ENCODE measurements at places on chromosomes 6 and 20.
A peak's percentile ranks its signal among the peaks of the same experiment; 100 is the strongest.

GRCh38 chr20:14525426-14525825, 188.0 kb upstream of the FLRT3 start:
- no peak for DNase-seq

GRCh38 chr20:31494131-31494530, 19.0 kb downstream of the REM1 start:
- DNase-seq, result no peak

DNA sequence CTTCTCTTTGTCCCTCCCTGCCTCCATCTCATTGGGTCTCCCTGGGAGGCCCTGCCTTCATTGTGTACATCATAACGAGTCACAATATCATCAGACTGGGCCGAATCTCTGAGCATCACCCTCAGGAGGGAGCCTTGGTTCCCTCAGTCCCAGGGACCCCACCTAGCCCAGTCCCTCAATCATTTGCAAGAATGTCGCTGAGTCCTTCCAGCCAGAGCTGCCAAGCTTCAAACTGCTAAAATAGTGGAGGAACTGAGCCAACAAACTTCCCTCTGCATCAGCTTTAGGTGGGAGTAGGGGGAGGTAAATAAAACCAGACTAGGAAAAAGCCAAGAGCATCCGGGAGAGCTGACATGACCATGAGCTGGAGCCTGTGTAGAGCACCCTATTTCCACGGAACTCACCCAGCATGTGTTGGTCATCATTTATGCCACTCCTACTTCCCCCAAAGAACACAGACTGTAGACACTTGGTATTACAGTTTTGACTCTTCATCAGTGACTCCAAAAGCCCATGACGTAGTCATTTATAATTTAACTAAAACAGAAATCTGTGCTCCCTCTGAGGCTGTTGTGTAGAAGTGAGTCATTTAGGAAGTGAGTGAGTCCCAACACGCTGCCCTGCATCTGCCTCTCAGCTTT, 28.8 kb upstream of the IL17A start:
- no peak for DNase-seq

GRCh38 chr6:36615018-36615761, 21.0 kb downstream of the SRSF3 start:
- DNase-seq, result no peak

GRCh38 chr20:23129266-23129665, 43.1 kb upstream of the CD93 start:
- DNase-seq, result no peak

DNA sequence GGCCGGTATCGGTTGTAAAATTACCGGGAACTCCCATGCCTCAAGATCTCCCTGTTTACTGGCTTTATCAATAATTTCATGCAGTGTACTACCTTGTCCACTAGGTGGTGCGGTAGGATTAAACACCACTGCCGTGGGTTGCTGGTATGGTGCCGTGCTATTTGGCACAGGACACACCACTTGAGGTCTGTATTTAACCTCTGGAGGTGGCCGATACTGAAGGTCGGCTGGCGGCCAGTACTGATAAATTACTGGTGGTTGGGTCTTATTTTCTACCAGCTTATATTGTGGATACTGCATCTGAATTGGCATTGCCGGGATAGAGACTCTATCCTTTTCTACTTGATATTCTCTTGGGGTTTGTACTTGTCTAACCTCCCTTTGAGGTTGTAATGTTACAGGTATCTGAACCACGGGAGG, 14.3 kb upstream of the PTCRA start:
- peak; percentile 30 for DNase-seq

DNA sequence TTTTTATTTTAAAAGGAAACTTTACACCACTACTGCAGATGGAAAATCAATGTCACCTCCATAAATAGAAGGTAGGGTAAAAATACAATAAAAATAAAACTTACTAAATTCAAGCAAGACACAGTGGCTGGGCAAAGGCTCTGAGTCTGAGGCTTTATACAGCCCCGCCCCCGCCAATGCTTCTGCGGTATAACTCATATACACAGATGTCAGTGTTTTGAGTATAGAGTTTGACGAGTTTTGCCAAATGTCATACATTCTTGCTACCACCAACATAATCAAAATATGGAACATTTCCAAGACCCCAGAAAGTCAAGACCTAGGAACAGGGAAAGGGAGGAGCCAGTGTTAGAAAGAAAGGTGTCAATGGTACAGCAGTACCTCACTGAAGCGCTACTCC, 12.8 kb downstream of the NFATC2 start:
- DNase-seq, result no peak

GRCh38 chr6:138538390-138539031, 39.2 kb upstream of the NHSL1 start:
- DNase-seq, result no peak

DNA sequence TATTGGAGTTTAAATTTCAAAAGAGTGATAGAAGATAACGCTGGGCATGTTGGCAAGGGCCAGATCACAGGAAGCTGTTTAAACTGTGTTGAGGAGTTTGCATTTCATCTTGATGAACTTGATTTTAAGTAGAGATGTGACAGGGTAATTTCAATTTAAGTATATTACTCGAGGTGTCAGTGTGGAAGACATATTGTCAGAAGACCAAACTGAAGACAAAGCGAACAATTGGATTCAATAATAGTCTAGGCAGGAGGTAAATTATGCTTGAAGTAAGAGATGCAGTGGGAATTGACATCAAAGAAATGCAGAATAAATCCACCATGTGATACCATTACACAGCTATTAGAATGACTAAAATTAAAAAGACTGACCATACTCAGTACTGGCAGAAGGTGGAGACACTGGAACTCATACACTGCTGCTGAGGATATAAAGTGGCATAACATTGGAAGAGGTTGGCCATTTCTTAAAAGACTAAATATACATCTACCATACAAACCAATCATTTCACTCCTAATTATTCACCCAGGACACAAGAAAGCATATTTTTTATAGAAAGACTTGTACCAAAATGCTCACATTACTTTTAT, 240.8 kb downstream of the ARHGAP18 start:
- DNase-seq, result no peak

- no peak for DNase-seq
Measured at GRCh38 chr6:25350573-25350972, 71.4 kb downstream of the CARMIL1 start.

GRCh38 chr20:19947611-19948264, 69.4 kb upstream of the NAA20 start:
- no peak for DNase-seq

DNA sequence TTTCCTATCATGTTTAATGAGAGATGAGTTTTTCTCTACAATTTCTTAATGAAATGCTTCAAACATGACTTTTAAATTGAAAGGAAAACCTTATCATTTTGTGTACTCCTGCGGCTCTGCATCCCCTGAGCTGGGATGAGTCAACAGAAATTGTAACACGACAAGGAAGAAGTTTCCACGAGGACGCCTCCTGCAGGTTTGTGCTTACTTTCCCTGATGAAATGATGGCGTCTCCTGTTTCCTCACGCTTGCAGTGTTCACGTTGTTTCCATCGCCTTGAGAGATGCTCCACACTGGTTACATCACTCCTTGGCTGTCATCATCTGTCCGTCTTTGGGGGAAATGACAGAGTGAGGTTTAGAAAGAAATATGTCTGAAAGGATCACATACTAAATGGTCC, 233.7 kb upstream of the ZFP64 start:
- DNase-seq, result no peak

GRCh38 chr20:47028487-47028886, 133.8 kb downstream of the EYA2 start:
- DNase-seq, result no peak

- DNase-seq, result no peak
Measured at GRCh38 chr6:46199387-46199786, 28.6 kb upstream of the ENPP5 start.

DNA sequence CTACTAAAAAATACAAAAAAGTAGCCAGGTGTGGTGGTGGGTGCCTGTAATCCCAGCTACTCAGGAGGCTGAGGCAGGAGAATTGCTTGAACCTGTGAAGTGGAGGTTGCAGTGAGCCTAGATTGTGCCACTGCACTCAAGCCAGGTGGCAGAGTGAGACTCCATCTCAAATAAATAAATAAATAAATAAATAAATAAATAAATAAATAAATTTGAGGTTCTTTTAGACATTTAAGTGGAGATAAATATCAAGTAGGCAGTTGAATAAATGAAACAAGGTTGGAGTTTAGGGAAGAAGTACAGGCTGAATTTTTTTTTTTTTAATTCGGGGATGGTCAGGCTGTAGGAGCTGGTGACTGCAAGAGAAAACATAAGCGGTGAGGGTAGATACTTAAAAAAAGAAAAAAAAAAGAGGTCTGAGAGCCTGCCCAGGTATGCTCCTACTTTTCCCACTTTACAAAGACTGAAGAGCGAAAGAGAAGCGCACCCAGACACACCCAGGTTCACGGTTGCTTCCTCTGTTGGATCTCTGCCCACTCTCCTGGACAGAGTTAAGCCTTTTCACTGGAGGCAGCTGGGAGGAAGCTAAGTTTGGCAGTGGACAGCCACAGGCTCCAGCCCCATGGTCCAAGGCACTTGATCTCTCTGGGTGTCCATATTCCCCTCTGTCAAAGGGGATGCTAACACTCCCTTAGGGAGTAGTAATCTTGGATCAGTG, 100.9 kb upstream of the PRDM1 start:
- DNase-seq, result no peak

- no peak for DNase-seq
Measured at GRCh38 chr6:751765-752164, 58.8 kb upstream of the EXOC2 start.

DNA sequence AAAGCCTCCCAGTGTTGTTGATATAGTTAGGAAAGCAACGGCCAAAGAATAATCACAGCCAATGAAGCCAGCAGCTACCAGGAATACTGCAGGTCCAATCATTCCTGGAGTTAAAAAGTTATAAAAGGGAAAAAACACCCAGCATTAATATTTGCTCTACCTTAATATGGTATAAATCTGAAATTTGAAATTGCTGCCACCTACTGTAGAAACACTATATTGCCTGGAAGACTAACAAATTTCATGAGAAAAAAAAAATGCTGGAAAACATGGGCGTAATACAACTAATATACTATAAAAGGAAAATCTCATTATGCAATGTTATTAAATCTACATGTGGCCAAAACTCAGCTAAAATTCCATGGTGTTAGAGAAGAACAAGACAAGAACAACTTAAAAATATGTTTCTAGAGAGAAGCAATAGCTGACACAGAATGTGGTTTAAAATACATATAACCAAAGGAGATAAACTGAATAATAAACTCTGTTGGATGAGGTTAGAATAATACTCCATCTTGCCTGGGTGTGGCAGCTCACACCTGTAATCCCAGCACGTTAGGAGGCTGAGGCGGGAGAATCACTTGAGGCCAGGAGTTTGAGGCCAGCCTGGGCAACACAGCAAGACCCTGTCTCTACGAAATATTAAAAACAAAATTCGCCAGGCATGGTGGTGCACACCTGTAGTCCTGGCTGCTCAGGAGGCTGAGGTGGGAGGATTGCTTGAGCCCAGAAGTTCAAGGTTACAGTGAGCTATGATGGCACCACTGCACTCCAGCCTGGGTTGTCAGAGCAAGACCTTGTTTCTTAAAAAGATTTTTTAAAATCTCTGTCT, 43.1 kb downstream of the SLC17A5 start:
- no peak for DNase-seq

DNA sequence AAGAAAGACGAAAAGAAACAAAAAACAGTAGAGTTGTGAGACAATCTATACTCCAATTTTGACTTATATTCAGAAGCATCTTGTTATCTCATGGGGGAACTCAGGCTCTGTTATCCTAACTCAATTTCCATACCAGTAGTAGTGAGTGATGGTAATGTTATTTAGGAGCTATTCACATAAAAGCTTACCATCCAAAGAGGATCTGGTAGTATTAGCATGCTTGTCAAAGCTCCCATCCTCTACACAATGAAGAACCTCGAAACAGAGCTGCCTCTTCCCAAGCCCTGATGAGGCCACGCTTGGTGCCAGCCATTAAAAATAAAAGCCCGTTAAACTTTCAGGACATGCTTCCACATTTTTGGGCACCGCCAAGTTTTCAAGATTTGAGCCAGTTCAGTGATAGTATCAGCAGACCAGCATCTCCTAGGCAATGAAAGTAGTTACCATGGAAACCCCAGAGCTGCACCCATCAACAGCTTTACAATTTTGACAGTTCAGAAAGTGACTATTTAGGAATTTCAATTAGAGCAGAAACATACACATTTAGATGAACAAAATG, 173.3 kb downstream of the CD83 start:
- DNase-seq, result no peak

GRCh38 chr6:52550014-52550575, 26.8 kb downstream of the TRAM2 start:
- DNase-seq, result no peak

- DNase-seq, result no peak
Measured at GRCh38 chr6:74925683-74926082, 280.2 kb downstream of the COL12A1 start.

DNA sequence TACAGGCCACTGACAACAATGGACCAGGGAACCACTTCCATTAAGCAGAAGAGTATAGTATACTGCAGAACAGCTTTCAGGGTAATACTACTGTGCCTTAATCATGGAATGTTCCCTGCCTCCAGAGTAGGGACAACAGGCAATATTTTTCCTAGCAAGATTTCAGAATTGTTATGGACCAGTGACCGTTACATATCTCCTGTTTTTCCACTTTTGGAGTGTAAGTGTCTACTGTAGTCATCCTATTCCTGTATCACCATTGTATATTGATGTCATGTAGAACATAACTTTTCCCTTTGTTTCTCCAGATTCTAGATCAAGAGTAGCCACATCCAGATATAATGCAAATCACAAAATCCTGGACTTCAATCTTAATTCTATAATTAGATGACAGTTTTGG, 1.9 kb upstream of the GJE1 start:
- no peak for DNase-seq

- no peak for DNase-seq
Measured at GRCh38 chr6:98260382-98260781, 574.0 kb upstream of the POU3F2 start.

DNA sequence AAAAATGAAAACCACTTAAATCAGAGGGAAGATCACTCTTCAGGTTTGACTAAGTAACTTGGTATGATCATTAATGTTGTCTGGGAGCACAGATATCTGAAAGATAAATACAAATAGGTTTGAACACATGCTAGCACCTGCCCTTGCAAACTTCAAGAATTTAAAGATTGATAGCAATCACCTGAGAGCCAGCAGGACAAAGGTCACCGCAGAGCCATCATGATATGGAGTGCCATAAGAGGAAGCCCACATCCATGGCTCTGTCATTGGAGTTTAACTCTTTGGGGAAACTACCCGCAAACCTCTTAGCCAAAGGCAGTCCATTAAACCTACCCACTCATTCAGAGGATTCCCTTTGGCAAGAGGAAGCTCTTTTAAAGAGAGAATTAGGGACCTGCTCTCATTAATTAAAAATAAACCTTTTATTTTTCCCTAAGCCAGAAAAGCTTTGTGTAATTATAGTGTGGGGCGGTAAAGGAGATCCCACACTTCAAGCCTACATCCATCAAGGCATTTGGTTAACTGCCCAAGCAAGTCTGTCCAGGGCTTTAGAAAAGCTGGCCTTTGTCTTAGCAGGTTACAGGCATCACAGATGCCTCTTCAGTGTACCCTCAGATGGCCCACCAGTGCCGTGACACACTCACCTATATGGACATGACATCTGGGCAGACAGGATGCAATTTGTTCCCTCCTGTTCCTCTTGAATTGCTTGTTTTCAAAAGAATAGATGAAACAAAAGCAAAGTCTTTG, 73.0 kb downstream of the SASH1 start:
- no peak for DNase-seq

Measured in stimulated activated CD8-positive, alpha-beta memory T cell treated with anti-CD3 and anti-CD28 coated beads, Interleukin-7, amount 100 ng/mL, for 1 hour (primary cell).